ENCODE measurements at places on chromosomes 12 and 14. TPM values are rescaled to one million over a fixed set of nuclear protein-coding genes. Genes with fewer than 3 reads are reported as not detected.

The LRIG3 gene
- total RNA-seq = 8.8 TPM

DNA sequence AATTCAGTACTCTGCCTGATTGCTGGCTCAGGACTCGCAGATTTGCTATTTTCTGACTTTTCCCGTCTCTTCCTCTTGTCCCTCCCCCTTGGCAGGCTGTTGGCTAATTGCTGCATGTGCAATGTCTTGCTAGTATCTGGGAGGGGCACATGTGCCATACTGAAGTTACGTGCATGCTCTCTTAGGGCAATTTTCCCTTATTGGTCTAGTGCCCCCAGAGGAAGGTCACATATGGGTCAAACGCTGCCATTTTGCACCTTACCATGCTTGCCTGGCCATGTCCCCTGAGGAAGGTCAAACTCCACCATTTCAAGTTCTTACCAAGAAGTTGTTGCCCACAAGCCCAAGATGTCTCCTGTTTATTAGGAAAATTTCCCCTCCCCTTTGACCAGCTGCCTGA lies 13.9 kb upstream of the ERC1 start:
- no peaks in the 10 kb centered on the region for H3K27me3 ChIP-seq
- H3K27ac ChIP-seq = no peak overlapping the region
- no peak for DNase-seq

DNA sequence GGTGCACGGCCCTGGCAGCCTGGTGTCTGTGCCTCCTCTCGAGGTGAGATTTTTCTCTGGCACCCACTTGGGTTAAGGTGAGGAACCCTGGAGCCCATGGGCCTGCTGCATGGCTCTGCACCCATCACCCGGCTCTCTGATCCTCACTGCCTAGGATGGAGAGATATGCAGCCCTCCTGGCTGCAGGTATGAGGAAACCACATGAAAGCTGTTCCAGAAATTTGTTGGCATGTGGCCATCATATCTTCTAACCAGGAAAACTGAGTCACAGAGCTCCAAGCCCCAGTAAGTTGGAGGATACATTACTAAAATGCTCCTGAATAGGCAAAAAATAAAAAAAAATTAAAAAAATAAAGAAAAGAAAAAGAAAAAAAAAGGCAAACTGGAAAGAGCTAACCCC lies 39.3 kb upstream of the DDX11 start:
- peaks cover 72% of the 10 kb centered on the region for H3K4me1 ChIP-seq
- H3K4me3 ChIP-seq = no peak overlapping the region
- no peaks in the 10 kb centered on the region for H3K36me3 ChIP-seq

DNA sequence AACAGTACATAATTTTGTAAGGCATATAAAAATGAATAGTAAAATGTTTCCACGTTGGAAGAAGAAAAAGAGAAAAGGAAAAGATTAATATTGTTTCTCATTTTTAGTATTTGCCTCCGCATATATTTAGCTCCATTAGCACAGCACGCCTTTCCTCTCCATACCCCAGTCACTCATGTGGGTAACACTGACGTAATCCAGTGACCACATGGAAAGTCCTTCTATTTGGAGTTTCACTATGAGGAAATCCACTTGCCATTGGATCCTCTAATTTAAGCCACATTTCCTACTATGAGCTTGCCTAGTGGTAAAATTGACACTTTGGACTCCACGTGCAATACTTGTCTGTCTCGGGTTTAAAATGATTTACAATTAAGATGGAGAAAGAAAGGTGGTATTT lies 5.7 kb upstream of the SLCO1A2 start:
- H3K36me3 ChIP-seq = no peaks in the 10 kb centered on the region
- DNase-seq = no peak
- H3K27ac ChIP-seq = no peak overlapping the region
- no peaks in the 10 kb centered on the region for H3K4me1 ChIP-seq

DNA sequence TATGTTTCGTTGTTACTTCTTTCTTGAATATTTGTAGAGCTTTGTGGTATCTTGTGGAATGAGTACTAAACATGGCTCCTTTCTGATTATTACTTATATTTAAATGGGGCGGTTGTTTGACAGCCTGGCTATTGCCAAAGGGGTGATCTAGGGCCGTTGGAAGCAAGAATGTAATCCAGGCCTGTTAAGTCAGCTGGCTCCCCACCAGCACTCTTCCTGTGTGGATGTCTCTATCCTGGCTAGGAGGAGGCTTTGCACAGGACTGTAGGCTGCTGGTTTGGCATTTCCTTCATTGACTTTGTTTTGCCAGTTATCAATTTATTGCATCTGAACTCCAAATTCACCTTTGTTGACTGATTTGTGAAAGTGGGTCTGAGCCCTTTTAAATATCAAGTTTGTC lies 5.6 kb downstream of the FAM234B start:
- H3K27ac ChIP-seq = no peak overlapping the region
- no peak for DNase-seq
- H3K36me3 ChIP-seq = peaks cover 3% of the 10 kb centered on the region
- no peaks in the 10 kb centered on the region for H3K27me3 ChIP-seq
- H3K4me3 ChIP-seq = no peak overlapping the region
- H3K4me1 ChIP-seq = peaks cover 11% of the 10 kb centered on the region

The GMPR2 gene
- total RNA-seq = 63.7 TPM

DNA sequence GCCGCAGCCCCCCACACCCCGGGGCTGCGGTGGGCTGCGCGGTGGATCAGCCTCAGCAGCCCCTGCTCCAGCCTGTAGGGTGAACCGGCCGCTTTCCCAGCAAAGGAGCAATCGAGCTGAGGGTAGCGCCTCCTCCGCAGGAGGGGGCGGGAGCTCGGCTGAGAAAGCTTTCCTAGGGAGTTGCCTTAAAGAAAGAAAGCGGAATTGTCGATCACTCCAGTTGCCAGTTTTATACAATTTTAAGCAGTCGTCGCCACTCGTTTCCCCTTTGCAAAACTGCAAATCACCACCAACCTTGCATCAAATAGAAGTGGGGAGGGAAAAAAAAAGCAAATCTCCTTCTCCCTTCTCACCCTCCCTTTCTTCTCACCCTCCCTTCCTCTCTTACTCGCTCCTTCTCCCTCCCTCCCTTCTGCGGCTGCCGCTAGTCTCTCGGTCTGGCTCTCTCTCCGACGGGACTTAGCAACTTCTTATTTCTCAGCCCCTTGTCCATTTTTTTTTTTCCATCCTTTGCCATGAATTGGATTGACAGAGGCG lies at the start of gene PDE3A:
TSS of gene PDE3A (plus strand) at position 424 of the 537 bp plus-strand sequence. CDS start 748 bp downstream, outside the sequence.
- H3K36me3 ChIP-seq = no peaks in the 10 kb centered on the region
- peaks cover 13% of the 10 kb centered on the region for H3K27me3 ChIP-seq
- DNase-seq = no peak
- no peak within 1 kb of the TSS for H3K27ac ChIP-seq
- H3K4me1 ChIP-seq = no peaks in the 10 kb centered on the region

GRCh38 chr14:84006643-84007155 lies 1523.2 kb upstream of the FLRT2 start:
- DNase-seq = no peak
- H3K4me3 ChIP-seq = no peak overlapping the region
- no peaks in the 10 kb centered on the region for H3K27me3 ChIP-seq
- H3K4me1 ChIP-seq = no peaks in the 10 kb centered on the region

The MGAT4C gene
- not detected for total RNA-seq

The KRT85 gene
- not detected for total RNA-seq

- peak; percentile 51 for DNase-seq
- H3K36me3 ChIP-seq = no peaks in the 10 kb centered on the region
- no peak overlapping the region for H3K4me3 ChIP-seq
- H3K27me3 ChIP-seq = no peaks in the 10 kb centered on the region
- H3K4me1 ChIP-seq = peaks cover 8% of the 10 kb centered on the region
- H3K27ac ChIP-seq = no peak overlapping the region
Measured at GRCh38 chr12:57124261-57124877, 3.9 kb upstream of the LRP1 start.

DNA sequence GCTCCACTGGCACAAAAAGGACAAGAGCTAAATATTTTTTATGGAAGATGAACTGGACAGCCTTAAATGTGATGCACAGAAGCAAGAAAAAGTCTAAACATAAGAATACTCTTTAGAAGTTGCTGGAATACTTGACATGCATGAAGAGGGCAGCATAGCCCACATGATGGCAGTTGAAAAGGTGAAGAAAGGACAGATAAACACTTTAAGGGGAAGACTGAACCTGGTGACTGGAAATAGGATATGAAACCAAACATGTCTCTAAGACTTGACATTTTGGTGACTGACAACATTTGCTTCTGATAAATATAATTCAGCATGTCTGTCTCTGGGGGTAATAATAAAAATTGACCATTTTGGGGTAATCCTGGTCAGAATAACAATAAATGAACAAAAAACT lies 273.1 kb downstream of the CCDC91 start:
- H3K27ac ChIP-seq = no peak overlapping the region
- no peaks in the 10 kb centered on the region for H3K27me3 ChIP-seq
- H3K4me3 ChIP-seq = no peak overlapping the region
- no peaks in the 10 kb centered on the region for H3K4me1 ChIP-seq
- H3K36me3 ChIP-seq = no peaks in the 10 kb centered on the region
- DNase-seq = no peak

DNA sequence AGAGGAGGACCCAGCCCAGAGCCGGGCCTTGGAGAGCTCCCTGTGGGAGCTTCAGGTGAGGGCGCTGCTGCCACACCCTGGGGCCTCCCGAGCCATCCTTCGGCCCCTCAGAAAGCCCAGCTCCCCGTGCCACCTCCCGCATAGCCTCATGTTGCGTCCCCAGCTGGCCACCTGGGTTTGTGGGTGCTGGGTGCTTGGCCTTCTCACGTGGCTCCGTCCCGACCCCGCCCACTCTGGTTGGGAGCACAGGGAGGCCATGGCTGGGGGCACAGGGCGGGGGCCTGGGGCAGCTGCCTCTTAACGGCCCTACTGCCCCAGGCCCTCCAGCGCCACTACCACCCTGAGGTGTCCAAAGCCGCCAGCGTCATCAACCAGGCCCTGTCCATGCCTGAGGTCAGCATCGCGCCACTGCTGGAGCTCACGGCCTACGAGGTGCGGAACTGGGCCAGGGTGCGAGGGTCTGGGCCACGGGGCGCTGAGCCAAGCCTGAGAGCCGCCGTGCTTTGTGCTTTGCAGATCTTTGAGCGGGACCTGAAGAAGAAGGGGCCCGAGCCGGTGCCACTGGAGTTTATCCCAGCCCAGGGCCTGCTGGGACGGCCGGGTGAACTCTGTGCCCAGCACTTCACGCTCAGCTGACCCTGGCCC lies 7.6 kb downstream of the NOC4L start:
- H3K36me3 ChIP-seq = peaks cover 9% of the 10 kb centered on the region
- no peak overlapping the region for H3K4me3 ChIP-seq
- no peak overlapping the region for H3K27ac ChIP-seq
- no peak for DNase-seq
- H3K27me3 ChIP-seq = no peaks in the 10 kb centered on the region
- H3K4me1 ChIP-seq = no peaks in the 10 kb centered on the region

DNA sequence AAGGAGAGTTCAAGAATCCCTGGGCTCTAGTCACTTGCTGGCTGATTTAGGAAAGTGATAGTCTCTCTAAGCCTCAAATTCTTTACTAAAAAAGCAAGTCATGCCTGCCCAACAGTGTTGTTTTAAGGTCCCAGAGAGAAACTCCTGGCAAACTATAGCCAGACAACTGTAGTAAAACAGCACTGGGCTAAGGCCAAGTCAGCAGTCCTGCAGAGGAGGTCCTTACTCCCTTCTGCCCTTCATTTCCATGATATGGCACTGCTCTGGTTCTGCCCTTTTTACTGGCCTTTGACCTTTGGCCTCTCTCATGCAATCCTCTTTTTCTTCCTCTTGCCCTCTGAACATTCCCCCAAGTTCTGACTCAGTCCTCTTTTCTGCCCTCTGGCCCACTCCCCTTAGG lies 74.9 kb downstream of the VWF start:
- H3K4me1 ChIP-seq = peaks cover 14% of the 10 kb centered on the region
- H3K27ac ChIP-seq = no peak overlapping the region
- H3K27me3 ChIP-seq = no peaks in the 10 kb centered on the region
- no peak for DNase-seq

- peaks cover 16% of the 10 kb centered on the region for H3K36me3 ChIP-seq
- H3K27ac ChIP-seq = peak overlapping the region; percentile 24
- no peaks in the 10 kb centered on the region for H3K27me3 ChIP-seq
- peaks cover 12% of the 10 kb centered on the region for H3K4me1 ChIP-seq
- DNase-seq = peak; percentile 39
Measured at GRCh38 chr12:48078901-48079300, 27.0 kb downstream of the SENP1 start.

DNA sequence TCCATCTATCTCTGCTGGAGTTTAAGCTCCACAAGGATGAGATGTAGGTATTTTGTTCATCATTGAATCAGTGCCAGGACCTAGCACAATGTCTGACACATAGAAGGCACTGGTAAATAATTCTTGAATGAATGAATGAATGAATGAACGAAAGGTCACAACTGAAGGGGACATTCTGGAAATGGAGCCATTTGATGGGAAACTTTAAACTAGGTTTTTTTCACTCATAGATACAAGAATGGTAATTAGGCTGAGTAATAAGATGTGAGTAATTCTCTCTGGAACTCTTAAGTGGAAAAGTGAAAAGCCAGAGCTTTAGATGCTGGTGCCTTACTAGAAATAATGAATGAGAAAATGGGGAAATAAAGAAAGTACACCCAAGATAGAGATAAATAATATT lies 44.3 kb downstream of the SCN8A start:
- H3K27ac ChIP-seq = no peak overlapping the region

GRCh38 chr12:102763471-102763870 lies 153.6 kb downstream of the PAH start:
- H3K27ac ChIP-seq = no peak overlapping the region
- H3K4me3 ChIP-seq = no peak overlapping the region
- H3K27me3 ChIP-seq = no peaks in the 10 kb centered on the region
- H3K36me3 ChIP-seq = no peaks in the 10 kb centered on the region

The PLCZ1 gene
- not detected for total RNA-seq

The GALNT9 gene
- 16.1 TPM for total RNA-seq

The OR6C2 gene
- total RNA-seq = not detected

DNA sequence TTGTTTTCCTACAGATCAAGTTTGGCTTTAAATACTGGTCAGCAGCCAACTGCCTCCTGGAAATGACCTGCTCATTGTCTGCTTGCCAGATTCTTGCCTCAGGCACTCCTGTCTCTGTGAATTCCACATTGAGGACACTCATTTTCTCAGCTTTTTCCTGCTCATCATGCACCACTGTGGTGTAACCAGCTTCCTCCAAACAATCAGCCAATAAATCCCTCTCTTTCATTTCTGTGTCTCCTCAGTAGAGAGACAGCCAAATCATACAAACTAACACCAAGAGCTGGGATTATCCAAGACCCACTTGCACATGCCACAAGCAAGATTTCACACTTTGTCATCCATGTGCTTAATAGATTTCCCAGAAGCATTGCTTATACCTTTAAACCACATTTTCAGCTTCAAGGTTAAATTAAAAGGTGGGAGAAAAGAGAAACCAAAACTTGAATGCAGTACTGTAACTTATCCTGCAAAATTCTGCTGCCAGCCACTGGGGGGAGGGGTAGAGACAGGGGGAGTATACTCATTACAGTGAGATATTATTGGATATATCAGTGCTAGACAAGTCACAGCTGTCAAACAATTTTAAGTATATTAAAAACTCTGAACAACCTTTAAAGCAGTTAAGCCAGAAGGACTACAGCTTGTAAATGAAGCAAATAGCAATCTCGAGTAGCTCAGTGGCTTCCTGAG lies 105.0 kb downstream of the PPP2R5E start:
- DNase-seq = peak; percentile 96
- H3K27me3 ChIP-seq = no peaks in the 10 kb centered on the region
- H3K4me1 ChIP-seq = peaks cover 37% of the 10 kb centered on the region
- H3K27ac ChIP-seq = peak overlapping the region; percentile 79
- no peaks in the 10 kb centered on the region for H3K36me3 ChIP-seq

- no peaks in the 10 kb centered on the region for H3K36me3 ChIP-seq
- H3K4me3 ChIP-seq = no peak overlapping the region
- H3K27ac ChIP-seq = no peak overlapping the region
- H3K4me1 ChIP-seq = peaks cover 11% of the 10 kb centered on the region
- H3K27me3 ChIP-seq = no peaks in the 10 kb centered on the region
- no peak for DNase-seq
Measured at GRCh38 chr12:117192057-117192456, 1.8 kb upstream of the FBXO21 start.

GRCh38 chr14:64563696-64564095 lies 13.9 kb downstream of the PPP1R36 start:
- no peaks in the 10 kb centered on the region for H3K27me3 ChIP-seq
- no peak overlapping the region for H3K4me3 ChIP-seq
- H3K27ac ChIP-seq = no peak overlapping the region
- H3K4me1 ChIP-seq = peaks cover 36% of the 10 kb centered on the region
- DNase-seq = no peak
